ENCODE measurements at places on chromosomes 12 and 14.

DNA sequence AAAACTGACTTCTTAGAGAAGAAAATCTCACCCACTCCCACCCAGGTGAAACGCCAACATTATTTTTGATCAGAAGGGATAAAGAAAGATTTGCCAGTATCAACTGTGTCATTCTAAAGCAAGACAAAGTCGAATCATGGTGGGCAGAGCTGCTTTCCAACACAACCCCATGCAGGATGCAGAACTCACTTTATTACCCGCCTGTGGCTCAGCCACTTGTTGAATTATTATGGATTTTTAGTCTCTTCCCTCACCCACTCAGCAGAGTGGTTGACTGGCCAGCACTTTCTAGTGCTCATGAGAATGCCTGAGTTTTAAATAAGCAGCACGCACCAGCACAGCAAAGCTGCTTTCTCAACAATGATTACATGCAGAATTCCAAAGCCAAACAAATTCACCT, 32.1 kb downstream of the CRACR2A start:
- DNase-seq: no peak

DNA sequence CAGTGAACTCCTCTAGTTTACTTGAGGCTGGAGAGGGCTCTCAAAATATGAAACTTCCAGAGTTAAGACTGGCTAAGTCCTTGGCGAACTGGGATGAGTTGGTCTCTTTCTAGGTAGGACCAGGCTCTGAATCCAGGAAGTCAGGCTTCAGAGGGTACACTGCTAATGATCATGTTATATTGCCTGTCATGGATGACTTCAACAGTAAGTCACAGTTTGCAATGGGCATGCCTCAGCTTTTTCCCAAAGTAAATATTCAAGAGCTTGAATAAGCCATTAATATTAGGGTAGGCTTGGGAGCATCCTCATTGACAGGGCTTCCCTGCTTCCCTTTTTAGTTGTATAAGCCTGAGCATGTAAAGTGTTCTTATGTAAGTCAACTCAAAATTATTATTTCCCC, 61.7 kb upstream of the PTHLH start:
- no peak for DNase-seq

DNA sequence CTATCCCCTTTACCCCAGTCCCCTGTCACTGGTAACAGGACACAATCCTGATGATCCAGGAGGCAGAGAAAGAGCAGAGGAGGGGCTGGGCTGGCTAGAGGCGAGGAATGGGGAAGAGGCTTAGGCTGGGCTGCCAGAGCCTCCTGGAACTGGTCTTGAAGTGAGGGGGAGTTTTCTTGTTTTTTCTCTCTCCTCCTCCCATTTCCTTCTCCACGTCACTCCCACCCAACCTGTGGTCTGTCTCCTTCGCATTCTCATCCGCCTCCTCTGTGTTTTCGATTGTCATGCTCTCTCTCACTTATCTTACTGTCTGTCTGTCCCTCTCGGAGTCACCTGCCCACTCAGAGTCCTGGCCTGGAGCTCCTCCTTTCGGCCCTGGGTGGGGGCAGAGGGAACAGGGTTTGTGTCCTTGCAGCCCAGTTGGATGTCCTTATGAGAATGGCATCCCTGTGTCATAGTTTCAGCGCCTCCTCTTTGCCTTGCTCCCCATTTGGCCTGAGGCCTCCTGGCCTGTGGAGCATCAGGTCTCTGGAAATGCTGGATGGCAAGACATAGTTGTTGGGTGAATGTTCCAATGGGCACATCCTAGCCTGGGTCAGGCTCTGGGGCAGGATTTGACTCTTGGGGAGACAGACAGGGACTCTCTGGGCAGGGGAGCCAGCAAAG, 3.4 kb upstream of the KRT80 start:
- DNase-seq: no peak

GRCh38 chr14:97074856-97075255, 277.7 kb downstream of the VRK1 start:
- no peak for DNase-seq

DNA sequence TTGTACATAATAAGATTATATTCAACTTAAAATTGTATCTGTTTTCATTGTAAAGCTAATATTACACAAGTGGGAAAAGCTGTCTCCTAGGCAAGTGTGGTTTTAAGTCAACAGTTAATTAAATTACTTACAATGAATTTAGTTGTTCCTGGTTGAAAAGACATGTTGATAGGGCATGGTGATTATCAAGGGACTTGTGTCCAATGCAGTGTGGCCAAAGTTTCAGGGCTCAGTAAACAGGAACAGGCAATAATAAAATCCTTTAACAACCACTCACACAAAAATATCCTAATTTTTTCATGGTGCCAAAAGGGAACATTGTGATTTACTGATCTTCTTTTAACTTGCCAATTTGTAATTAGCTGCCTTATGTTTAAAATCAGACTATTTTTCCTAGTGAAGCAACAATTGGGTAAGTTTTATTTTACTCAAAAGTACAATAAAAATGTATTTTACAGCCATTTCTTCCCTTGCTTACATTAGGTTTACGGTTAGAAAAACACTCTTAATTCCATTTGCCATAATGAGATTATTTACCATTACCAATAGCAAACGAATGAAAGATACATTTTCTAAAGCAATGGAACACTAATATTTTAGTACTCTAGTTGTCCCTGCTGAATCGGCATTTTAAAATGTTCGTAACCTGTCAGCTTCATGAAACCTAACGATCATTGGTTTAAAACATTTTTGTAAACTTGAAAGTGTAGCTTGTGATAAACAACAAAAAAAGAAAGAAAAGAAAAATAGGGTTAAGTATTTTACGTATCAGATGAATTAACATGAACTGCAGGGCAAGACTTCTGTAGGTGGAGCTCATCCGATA, 1.8 kb upstream of the WNK1 start:
- DNase-seq: no peak

DNA sequence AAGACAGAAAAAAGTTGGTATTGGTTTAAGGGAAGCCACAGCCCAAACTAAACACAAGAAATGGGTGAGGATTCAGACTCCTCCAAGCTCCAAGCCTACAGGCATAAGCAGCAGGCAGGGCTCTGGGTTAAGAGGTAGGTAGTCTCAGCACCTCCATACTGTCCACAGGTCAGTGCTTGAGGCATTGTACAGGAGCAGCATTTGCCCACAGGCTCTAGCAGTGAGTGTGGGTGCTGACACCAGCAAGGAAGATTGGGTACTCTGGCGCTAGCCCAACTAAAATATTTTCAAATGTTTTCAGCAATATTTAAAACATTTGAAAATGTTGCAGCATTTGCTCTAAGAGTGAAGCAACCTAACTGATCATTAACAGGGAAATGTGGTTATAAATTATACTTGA, 33.1 kb downstream of the FERMT2 start:
- no peak for DNase-seq

GRCh38 chr14:99033951-99034350, 238.0 kb downstream of the BCL11B start:
- DNase-seq: no peak

GRCh38 chr14:103118663-103119404, 4.4 kb upstream of the TNFAIP2 start:
- no peak for DNase-seq

- no peak for DNase-seq
Observed at GRCh38 chr12:121577443-121578180, 3.2 kb downstream of the KDM2B start.

- DNase-seq: no peak
Observed at GRCh38 chr14:101076451-101077198, 173.1 kb upstream of the RTL1 start.

GRCh38 chr12:10088955-10089900, 9.6 kb downstream of the CLEC1A start:
- DNase-seq: no peak

- DNase-seq: no peak
Observed at GRCh38 chr14:100223332-100224201, 15.4 kb upstream of the YY1 start.

DNA sequence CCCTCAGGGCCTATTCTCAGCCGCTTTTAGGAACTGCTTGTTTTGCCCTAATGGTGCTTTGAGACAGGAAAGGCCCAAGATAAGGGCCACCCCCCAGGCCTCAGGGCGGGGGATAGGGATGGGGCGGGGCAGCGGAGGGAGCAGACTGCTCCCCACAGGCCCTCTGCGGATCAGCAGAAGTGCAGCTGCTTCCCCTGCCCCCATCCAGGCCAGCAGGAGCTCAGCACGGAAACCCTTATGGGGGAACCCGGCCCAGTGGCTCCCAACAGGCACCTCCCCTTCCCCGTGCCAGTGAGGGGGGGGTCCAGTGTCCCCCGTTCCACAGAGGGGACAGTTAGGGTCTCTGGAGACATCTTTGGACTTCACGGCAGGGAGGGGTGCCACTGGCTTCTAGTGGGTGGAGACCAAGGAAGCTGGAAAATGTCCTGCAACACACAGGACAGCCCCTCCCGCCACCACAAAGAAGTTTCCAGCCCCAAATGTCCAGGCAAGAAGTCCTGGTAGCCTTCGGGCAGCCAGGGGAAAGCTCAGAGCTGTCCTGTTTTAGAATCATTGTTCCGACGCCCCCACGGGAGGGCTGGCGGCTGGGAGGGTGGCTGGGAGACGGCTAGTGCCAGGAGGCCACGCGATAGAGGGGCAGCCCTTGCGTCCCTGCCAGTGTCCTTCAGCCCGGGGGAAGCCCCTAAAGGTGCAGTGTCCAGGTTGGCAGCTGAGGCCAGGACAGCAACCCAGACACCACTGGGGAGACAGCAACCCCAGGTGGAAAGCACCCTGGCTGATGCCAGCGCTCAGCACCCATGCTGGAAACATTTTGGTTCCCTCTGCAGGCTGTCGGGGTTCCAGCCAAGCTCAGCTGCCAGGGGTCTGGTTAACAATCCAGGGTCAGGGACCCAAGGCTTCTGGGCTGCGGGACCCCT, 10.4 kb upstream of the GPR132 start:
- DNase-seq: peak; percentile 68

GRCh38 chr14:68513838-68514607, 278.8 kb downstream of the ZFP36L1 start:
- DNase-seq: no peak

DNA sequence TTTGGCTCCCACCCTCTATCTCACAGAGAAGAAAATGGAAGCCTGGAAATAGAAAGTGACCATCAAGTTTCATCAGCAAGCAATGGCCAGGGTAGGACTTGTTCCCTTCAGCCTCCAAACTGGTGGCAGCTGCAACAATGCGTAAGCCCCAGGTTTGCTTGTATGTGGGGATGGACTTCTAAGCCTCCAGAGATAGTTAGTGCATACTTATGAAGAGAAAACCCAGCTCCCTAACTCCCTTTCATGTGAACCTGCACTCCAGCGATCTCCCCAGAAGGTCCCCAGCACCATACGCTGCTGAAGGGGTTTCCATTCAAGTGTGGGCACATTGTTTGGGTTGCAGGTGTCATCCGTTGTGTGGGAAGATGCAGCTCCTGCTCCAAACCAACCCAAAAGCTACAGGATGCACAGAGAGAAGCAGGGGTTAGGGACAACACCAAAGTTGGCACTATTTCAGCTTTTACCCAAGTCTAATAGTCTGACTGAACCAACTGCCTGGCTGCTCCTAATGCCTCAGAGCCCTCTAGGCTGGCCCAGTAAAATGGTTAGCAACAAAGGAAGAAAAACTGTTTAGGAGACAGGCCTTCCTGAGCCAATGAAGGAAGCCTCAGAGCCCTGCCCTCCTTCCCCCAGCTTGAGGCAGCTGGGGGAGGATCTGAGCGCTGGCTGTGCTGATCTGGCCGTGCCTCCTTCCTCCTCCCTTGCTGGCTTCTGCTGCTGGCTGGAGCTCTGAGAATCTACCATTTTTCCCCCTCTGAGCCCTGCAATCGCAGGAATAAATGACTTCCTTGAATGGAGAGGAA, 12.3 kb downstream of the ZFP36L1 start:
- peak; percentile 71 for DNase-seq

- DNase-seq: no peak
Observed at GRCh38 chr12:117680312-117680711, 288.5 kb downstream of the KSR2 start.

GRCh38 chr12:89140602-89141238, 211.6 kb downstream of the DUSP6 start:
- DNase-seq: no peak

DNA sequence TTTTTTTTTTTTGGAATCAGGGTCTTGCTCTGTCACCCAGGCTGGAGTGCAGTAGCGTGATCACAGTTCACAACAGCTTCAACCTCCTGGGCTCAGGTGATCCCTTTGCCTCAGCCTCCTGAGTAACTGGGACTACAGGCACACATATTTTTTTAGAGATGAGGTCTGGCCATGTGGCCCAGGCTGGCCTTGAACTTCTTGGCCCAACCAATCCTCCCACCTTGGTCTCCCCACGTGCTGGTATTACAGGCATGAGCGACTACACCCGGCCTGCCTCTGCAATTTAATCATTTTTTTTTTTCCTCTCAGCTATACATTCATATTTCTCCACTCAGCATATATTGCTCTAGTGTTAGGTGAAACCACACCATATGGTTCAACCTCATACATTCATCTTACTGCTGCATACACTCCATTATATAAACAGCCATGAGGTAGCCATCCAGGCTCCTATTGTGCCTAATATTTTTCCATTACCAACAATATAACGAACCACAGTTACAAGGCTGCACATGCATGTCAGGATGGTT, 7.1 kb downstream of the STX2 start:
- DNase-seq: peak; percentile 17

DNA sequence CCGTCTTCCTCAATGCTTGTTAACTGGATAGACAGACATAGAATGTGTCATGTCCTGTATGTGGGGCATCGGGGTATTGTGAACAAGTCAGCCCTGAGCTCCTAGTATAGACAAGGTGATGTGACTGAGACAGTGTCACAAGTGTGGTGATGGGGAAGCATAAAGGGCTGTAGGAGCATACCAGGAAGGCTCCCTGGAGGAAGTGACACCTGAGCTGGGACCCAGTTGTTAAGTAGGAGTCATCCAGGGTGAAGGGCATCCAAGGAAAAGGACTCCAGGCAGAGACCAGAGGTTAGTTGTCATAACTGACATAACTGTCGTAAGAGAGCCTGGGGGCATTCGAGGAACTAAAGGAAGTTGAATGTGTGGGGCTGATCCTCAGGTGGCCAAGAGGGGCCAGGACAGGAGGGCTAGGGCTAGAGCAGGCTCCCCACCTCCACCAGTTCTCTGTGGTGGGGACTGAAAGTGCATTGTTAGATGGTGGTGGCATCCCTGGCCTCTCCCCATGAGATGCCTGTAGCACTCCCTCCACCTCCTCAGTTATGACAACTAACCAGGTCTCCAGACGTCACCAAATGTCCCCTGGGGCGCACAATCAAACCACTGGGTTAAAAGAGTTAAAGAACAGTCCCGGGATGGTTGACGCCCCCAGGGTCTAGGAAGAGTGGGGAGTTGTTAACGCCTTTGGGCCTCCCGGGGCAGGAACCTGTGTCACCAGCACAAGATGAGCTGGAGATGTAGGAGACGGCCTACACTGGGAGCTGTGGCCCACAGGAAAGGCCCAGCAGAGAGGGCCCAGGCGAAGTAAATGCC, 2.4 kb downstream of the FICD start:
- DNase-seq: no peak

GRCh38 chr12:9740106-9740750, 7.3 kb upstream of the CLECL1 start:
- DNase-seq: no peak

Measured in activated CD8-positive, alpha-beta memory T cell treated with anti-CD3 and anti-CD28 coated beads, Interleukin-2, amount 50 U/mL, for 48 hours (primary cell).